Stimulated activated CD8-positive, alpha-beta memory T cell treated with anti-CD3 and anti-CD28 coated beads, Interleukin-7, amount 100 ng/mL, for 24 hours (primary cell): ENCODE measurements at places on chromosomes 2 and 18.

GRCh38 chr2:115299199-115299598 is 856.8 kb downstream of the DPP10 start:
- DNase-seq: no peak

DNA sequence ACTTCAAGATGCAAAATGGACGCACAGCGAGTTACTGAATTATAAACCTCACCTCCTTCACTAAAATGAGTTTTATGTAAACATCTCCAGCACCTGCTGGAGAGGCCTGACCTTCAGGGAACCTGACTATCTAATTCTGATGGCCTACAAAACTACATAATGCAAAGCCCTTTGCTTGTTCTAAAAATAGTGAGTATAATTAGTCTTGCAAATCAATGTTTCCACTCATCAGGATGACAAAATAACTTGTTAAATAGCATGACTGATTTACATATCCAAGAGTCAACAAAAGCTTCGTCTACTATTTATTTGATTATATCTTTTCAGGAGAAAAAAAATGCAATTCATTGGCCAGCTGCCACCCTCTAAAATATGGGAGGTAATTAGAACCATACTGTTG is 326.3 kb upstream of the MC4R start:
- no peak for DNase-seq

DNA sequence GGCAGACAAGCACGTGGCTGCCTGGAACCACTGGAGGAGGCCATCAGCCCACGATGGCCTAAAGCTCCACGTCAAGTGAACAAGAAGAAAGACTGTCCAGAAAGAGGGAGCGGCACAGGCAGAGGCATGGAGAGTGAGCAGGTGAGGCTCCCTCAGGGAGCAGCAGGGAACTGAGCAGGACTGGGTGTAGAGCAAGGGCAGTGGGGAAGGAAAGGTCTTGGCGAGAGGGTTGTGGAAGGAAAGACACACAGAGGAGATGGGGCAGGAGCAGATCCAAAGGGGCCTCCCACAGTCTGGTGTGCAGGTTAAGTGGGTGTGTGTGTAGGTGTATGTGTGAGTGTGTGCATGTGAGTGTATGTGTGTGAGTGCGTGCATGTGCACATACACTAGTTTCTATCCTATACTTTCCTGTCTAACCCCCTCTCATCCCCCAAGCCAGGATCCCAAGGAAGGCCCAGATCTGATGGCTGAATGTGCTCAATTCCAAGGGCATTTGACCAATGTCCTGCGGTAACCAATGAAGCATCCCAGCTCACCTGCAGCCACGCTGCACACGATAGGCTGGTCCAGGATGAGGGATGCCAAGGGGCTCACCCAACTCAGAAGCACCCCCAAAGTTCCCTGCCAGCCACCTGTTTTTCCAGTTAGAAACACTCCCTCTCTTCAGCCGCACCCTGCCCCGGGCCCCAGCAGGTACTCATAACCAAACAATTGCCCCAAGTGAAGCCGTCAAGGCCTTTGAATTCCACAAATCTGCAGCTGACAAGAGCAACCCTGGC is 262.5 kb upstream of the RAB6C start:
- no peak for DNase-seq

DNA sequence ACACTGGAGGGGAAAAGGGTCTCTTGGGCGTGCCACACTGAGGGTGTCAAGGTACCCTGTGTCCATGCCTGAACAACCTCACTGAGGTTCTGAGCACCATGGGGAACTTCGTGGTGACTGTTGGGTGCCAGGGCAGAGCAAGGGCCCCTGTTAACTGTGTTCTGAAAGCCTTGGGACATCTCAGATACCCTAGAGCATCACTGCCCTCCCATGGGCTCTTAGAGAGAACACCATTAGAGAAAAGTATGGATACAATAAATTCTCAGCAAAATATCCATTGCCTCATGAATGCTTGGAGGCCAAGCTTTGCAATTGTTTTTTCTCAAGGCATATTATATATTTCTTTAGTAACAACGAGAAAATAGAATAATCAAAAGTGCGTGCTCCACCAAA is 488.5 kb upstream of the NRP2 start:
- no peak for DNase-seq

DNA sequence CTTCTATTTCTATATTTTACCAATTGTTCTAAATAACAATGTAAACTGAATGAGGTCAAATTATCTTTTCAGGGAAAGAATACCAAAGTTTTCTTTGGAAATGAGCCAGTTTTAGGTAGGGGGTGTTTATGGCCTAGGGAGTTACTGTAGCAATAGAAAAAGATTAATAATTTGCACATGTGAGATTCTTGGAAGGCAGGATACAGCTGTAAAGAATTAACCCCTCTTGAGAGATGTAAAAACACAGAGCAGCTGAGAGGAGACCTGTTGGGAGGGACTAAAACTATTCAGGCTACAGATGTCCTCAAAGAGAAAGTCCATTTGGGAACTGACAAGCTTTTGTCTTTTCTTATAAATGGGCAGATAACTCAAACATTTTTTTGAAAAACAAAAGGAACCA is 182.2 kb downstream of the FIGN start:
- no peak for DNase-seq

DNA sequence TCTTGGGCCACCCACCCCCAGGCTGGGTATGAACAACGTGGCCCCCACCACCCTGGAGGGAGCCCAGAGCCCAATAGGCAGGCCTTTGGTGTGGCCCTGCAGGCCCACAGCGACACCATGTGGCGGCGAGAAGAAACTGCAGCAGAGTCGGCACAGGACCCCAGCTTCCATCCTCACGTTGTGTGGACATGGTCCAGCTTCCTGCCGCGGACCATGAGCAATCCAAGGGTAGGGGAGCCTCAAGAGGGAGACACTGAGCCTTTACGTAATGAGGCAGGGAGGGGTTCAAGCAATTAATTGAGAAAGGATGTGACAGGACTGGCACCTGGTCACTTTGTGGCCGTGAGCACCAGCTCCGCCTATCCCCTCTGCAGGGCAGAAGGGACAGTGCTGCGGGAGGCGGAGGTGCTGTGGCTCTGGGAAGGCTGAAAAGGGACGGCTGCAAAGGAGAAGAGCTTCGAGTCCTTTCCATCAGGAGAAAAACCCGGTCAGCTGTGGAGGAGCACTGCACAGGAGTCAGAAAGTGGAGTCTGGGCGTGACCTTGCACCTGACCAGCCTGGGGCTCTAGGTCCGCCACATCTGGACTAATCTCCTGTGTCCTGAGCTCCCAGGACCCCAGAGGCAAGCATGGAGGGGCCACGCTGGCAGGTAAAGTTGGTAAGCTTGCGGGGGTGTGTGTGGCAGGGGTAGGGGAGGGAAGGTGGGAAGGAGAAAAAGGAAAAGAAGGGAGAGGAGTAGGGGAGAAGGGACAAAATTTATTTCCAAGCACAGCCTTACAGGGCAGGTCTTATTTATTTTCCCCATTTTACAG is 44.9 kb downstream of the TMEM37 start:
- no peak for DNase-seq

- no peak for DNase-seq
Observed at GRCh38 chr2:21198637-21199036, 74.9 kb downstream of the TDRD15 start.

GRCh38 chr2:215754546-215754945 is 258.8 kb downstream of the MREG start:
- no peak for DNase-seq

- no peak for DNase-seq
Observed at GRCh38 chr18:26765498-26765897, 100.0 kb downstream of the AQP4 start.

- no peak for DNase-seq
Observed at GRCh38 chr2:1743396-1744150, 742 bp downstream of the PXDN start.

DNA sequence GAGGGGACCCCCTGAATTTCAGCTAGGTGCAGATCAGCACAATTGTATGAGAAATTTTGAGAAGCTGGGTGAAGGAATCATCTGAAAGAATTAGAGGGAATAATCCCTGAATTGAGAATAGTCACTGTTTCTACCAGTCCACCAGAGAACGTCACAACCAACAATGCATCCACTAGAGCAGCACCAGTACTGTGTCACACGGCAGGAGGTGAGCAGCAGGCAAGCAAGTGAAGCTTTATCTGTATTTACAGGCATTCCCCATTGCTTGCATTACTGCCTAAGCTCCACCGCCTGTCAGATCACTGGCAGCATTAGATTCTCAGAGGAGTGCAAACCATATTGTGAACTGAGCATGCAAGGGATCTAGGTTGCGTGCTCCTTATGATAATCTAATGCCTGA is 40.7 kb downstream of the GDF7 start:
- DNase-seq: no peak

- no peak for DNase-seq
Observed at GRCh38 chr2:60746318-60746717, 9.8 kb upstream of the PAPOLG start.

- no peak for DNase-seq
Observed at GRCh38 chr2:236946871-236947270, 138.8 kb upstream of the COPS8 start.

GRCh38 chr2:197453914-197454398 is 604 bp downstream of the COQ10B start:
- no peak for DNase-seq

DNA sequence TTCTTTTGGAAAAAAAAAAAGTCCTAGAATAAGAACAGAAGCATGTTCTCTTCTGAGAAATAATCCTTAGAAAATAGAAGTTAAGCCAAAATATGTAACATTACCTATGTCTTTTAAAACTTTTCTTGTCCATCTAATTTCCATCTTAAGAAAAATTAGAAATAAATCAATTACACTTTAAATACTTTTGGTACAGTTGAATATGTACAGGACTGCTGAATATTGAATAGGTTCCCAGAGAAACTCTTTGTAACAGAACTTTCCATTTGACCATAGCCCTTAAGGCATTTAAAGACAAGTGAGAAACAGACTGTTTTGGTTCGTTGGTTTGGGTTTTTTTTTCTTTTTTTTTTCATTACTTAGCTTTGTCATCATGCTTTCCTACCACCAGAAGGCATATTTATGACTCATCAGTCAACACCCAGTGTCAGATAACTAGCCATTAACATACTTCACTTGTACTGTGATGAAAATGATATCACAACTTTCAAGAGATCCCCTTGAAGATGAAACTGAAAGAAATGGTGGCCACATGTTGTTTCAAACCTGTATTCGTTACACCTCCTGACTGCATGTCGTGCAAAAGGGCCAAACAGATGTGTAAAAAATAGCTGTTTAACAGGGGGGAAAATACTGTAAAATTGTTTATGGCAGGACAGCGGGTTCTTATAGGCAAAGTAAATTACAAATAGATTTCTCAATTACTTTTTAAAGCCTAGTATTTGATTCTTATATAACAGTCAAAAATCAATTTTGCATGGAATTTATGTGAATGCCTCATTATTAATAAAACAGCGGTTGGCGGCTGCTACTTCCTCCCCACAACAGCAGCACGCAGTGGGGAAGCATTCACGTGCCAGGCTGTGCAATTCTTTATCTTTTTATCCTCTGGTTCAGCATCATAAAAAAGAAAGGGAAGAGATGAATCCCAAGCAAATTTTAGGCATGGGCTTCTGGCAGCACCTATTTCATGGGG is 280.7 kb upstream of the HNRNPA3 start:
- DNase-seq: no peak

DNA sequence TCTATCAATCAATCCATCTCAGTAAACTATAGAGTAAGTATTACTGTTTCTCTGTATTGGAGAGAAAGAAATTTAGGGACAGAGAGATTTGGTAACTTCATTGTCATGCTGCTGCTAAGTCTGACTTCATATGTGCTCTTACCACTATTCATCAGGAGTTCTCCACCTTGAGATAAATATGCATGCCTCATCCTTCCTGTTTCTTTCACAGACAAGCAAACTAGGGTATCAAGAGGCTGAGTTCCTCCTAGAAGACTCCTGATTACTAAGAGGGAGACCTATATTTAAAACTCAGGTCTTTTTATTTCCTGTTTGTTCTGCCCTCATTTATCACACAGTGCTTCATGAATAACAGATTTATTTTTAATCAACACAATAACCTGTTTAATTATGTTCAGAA is 34.1 kb downstream of the RIT2 start:
- DNase-seq: no peak

- DNase-seq: no peak
Observed at GRCh38 chr2:237689336-237690131, 62.1 kb downstream of the LRRFIP1 start.

DNA sequence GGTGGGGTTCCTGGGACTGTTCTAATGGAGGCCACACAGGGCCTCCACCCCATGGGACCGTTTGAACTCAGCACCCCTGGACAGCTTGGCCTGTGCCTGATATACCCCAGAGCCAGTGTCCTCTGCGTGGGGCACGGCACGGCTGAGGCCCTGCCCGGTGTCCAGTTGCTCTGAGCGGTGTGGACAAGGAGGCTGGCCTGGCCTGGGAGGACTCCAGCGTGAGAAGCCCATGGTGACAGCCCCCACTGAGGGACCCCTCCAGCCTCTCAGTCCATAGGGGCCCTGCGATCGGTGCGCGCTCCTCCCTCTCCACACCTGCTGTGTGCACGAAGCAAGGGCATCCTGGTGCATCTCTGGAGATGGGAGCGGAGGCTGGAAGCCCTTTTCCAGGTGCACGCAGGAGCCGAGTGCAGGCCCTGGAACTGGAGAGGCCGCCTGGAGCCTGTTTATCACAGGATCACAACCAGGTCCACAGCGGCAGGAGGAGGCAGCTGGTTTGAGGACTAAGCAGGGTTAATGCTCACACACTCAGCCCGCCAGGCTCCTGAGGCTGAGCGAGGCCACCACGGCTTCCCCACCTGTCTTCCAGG is 120.2 kb downstream of the PTGR3 start:
- no peak for DNase-seq

GRCh38 chr18:32267463-32267862 is 77.6 kb downstream of the MEP1B start:
- no peak for DNase-seq

DNA sequence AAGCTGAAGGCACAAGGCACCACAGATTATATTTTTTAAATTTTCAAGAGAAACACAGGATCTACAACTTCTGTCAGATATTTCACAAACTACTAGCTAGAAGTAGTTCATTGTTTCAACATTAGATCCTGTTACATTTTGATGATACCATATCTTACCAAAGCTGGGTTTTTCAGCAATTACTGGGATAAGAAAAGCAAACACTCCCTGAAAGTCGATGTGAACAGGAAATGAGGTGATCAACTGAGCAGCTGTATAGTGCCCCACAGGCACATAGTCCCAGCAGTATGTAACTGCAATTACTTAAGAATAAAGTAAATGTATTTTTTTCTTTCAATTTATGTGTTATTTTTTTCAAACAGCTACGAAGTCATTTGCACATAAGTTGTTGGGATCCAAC is 103.5 kb downstream of the DNER start:
- DNase-seq: no peak

GRCh38 chr2:129024796-129025195 is 706.1 kb upstream of the HS6ST1 start:
- no peak for DNase-seq

GRCh38 chr2:227462462-227462951 is 9.4 kb upstream of the AGFG1 start:
- DNase-seq: no peak

- no peak for DNase-seq
Observed at GRCh38 chr2:11482473-11483035, 16.6 kb upstream of the E2F6 start.

- peak; percentile 94 for DNase-seq
Observed at GRCh38 chr2:85420536-85421259, 2.2 kb downstream of the SH2D6 start.

GRCh38 chr2:156483741-156484173 is 47.6 kb downstream of the GPD2 start:
- no peak for DNase-seq
